ENCODE measurements at places on chromosomes 5 and 9.

GRCh38 chr5:123511290-123511647 lies 708 bp upstream of the CSNK1G3 start:
- H3K27ac ChIP-seq, result peak overlapping the region; percentile 92
- no peaks in the 10 kb centered on the region for H3K36me3 ChIP-seq
- peaks cover 40% of the 10 kb centered on the region for H3K4me1 ChIP-seq
- H3K27me3 ChIP-seq, result no peaks in the 10 kb centered on the region
- DNase-seq, result peak; percentile 69

- H3K4me1 ChIP-seq, result no peaks in the 10 kb centered on the region
- no peaks in the 10 kb centered on the region for H3K27me3 ChIP-seq
- peaks cover 5% of the 10 kb centered on the region for H3K36me3 ChIP-seq
- DNase-seq, result no peak
Observed at GRCh38 chr5:156515121-156515520, 188.2 kb downstream of the SGCD start.

GRCh38 chr9:84319632-84320031 lies 20.9 kb downstream of the SLC28A3 start:
- H3K4me3 ChIP-seq, result no peak overlapping the region
- no peak overlapping the region for H3K27ac ChIP-seq

GRCh38 chr5:34865091-34865490 lies 26.1 kb downstream of the TTC23L start:
- no peaks in the 10 kb centered on the region for H3K36me3 ChIP-seq
- no peaks in the 10 kb centered on the region for H3K4me1 ChIP-seq
- DNase-seq, result no peak
- H3K27me3 ChIP-seq, result no peaks in the 10 kb centered on the region
- H3K27ac ChIP-seq, result no peak overlapping the region
- no peak overlapping the region for H3K4me3 ChIP-seq

- H3K27ac ChIP-seq, result no peak overlapping the region
- H3K36me3 ChIP-seq, result no peaks in the 10 kb centered on the region
- peaks cover 16% of the 10 kb centered on the region for H3K4me1 ChIP-seq
- no peak for DNase-seq
- H3K4me3 ChIP-seq, result no peak overlapping the region
- H3K27me3 ChIP-seq, result no peaks in the 10 kb centered on the region
Observed at GRCh38 chr5:17135050-17135449, 82.4 kb upstream of the BASP1 start.

- peak overlapping the region; percentile 60 for H3K4me3 ChIP-seq
- H3K36me3 ChIP-seq, result no peaks in the 10 kb centered on the region
- H3K4me1 ChIP-seq, result peaks cover 34% of the 10 kb centered on the region
- peak overlapping the region; percentile 93 for H3K27ac ChIP-seq
Observed at GRCh38 chr5:159051421-159052282, 48.1 kb downstream of the EBF1 start.

DNA sequence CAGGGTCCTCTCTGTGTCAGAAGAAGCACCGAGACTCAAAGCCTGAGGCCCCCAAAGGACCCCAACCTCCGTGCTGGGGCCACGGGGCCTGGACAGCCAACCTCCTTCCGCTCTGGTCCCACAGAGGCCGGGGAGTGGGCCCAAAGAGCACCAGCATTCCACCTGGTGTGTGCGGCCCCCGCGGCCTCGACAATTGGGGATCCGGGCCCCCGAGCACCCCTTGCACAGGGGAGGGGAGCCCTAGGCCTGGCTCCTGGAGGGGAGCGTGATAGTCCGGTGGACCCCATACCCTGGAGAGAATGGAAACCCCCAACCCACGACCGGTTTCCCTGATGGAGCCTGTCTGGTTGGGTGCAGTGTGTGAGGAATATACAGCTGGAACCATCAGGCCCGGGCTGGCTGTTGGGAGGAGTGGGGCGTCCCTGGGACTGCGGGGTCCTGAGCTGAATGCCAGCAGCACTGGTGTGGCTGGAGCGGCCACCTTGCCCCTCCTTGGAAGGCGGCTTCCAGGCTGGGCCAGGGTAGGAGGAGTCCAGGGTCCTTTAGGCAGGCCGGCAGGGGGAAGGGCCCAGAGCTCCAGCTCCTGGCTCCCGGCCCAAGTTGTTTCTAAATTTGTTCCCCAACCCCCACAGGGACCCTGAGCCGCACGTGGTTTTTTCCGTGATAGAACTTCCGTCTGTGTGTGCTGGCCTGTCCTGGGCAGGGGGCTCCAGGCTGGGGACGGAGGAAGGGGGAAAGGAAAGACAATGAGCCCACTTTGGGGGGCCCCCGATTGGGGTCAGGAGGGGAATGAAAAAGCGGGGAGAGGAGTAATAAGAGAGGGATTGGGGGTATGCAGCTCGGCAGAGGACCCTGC lies 825 bp upstream of the TOR4A start:
- H3K36me3 ChIP-seq, result no peaks in the 10 kb centered on the region
- H3K27ac ChIP-seq, result peak overlapping the region; percentile 23
- peak; percentile 63 for DNase-seq

DNA sequence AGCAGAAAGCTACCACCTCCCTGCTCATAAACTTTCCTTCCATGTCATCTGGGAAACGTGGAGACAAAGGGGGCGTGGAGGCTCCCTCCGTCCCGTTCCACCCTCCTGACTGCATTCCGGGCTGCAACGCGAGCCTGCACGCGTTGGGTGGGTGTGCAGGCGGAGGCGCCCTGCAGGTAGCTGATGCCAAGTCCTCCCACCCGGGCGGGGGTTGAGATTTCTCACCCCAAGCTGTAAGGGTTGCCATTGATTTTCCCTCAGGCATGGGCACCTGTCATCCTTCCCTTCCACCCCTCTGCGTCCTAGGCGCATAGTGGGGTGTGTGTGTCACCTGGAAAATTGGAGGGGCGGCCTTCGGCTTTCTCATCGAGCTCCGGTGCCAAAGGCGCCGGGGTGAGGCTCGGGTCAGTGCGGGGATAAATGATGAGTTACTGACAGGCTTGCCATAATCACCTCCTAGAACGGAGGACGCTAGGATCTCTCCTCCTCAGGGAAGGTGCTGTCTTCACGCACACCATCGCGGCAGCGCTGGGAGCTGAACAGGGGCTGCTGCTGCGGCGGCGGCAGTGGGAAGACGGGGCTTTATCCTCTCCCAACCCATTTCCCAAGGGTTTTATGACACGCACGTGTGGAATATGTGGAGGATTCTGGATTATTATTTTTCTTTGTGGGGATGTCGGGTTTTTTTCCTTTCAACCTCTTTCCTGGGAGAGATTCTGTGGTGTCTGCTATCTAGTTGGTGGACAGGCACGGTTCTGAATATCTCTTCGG lies 973 bp downstream of the PLPPR1 start:
- H3K27me3 ChIP-seq, result peaks cover 25% of the 10 kb centered on the region
- H3K27ac ChIP-seq, result no peak overlapping the region
- no peaks in the 10 kb centered on the region for H3K36me3 ChIP-seq
- DNase-seq, result no peak
- peak overlapping the region; percentile 69 for H3K4me3 ChIP-seq

DNA sequence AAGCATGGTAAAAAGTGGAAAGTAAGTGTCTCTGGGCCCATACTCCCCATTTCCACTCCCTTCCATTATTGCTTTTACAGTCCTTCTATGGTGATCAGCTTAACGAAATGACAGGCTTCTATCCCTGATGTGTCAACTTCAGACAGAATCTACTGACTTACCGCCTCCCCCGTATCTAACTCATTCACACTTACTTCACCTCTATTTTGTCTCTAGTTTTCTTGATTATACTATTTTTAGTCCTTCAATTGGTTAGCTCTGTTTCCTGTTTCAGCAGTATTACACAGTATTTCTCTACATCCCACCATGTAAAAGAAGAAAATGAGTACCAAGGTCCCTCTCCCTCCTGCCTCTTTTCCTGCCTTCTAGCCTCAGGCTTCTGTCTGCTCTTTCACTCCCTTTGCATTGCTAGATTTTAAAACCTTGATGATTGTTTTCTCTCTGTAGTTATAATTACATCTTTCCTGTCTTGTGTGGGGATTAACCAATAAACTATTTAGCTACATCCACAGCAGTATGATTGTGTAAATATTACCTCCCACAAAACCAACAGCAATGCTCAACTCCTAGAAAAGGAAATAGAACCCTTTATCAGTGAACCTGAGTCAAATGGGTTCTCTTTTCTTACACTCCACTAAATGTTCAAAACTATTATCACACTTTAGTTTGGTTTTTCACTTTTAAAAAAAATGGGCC lies 53.4 kb downstream of the GNAQ start:
- no peak for DNase-seq
- H3K27ac ChIP-seq, result no peak overlapping the region
- H3K4me1 ChIP-seq, result peaks cover 39% of the 10 kb centered on the region
- H3K27me3 ChIP-seq, result no peaks in the 10 kb centered on the region
- no peak overlapping the region for H3K4me3 ChIP-seq
- H3K36me3 ChIP-seq, result no peaks in the 10 kb centered on the region

DNA sequence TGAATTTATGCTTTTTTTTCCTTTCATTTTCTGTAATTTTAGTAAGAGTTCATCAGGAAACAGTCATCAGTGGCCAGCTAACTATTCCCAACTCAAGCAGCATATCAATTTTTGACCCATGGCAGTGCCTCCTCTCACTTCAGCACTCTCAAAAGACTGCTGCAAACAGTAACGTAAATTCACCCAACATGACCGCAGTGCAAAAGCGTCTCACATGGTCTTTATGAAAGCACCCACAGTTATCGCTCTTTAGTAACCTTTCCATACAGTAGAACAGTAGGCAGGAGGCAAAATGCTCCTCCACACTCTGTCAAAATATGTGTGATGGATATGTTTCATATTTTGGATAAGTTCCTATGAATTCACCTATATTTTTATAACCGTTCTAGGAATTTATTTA lies 48.6 kb downstream of the PARP8 start:
- H3K4me1 ChIP-seq, result no peaks in the 10 kb centered on the region
- H3K36me3 ChIP-seq, result no peaks in the 10 kb centered on the region
- H3K4me3 ChIP-seq, result no peak overlapping the region
- no peak for DNase-seq
- no peak overlapping the region for H3K27ac ChIP-seq

- peaks cover 20% of the 10 kb centered on the region for H3K27me3 ChIP-seq
- H3K36me3 ChIP-seq, result no peaks in the 10 kb centered on the region
- no peak for DNase-seq
- H3K4me3 ChIP-seq, result no peak overlapping the region
- H3K27ac ChIP-seq, result no peak overlapping the region
Observed at GRCh38 chr5:35302544-35302943, 72.3 kb upstream of the PRLR start.

DNA sequence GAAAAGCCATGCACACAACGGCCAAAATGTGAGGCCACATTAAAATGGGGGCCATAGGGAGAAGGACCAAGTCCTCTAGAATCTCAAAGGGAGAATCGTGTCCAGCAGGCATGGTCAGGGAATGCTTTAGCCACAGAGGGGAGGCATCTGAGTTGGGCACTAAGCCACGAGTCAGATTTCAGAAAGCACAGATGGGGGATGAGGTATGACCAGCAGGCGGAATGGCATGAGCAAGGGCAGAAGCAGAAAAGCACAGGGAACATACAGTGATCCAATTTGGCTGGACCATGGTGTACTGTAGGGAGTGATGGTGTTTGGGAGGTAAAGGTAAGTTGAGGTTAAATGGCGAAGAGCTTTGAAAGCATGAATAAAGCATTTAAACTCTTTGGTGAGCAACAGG lies 214.6 kb downstream of the TLE1 start:
- H3K4me1 ChIP-seq, result peaks cover 12% of the 10 kb centered on the region
- H3K4me3 ChIP-seq, result no peak overlapping the region
- no peak for DNase-seq
- no peaks in the 10 kb centered on the region for H3K36me3 ChIP-seq

- no peak overlapping the region for H3K4me3 ChIP-seq
- no peak overlapping the region for H3K27ac ChIP-seq
- peaks cover 3% of the 10 kb centered on the region for H3K27me3 ChIP-seq
- DNase-seq, result no peak
- H3K4me1 ChIP-seq, result no peaks in the 10 kb centered on the region
Observed at GRCh38 chr5:171661143-171661542, 124.5 kb upstream of the SMIM23 start.

GRCh38 chr9:134738869-134739659 lies 97.5 kb downstream of the COL5A1 start:
- H3K4me3 ChIP-seq, result no peak overlapping the region

GRCh38 chr5:175325681-175326080 lies 118.3 kb downstream of the DRD1 start:
- no peak overlapping the region for H3K4me3 ChIP-seq
- no peaks in the 10 kb centered on the region for H3K27me3 ChIP-seq
- no peaks in the 10 kb centered on the region for H3K4me1 ChIP-seq
- DNase-seq, result peak; percentile 2
- no peaks in the 10 kb centered on the region for H3K36me3 ChIP-seq

DNA sequence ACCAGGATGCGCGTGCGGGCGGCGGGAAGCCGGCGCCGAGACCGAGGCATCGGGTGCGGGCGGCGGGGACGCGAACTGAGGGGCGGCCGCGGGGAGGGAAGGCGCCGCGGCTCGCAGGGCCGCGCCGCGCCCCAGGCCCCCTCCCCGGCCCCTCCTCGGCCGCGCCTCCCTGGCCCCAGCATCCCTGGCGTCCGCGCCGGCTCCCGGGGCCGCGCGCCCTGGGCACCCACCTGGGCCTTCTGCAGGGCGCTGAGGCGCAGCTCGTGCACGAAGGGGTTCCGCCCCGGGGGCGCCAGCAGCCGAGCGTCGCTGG lies 324 bp downstream of the LPCAT1 start:
- peak; percentile 54 for DNase-seq
- peak overlapping the region; percentile 83 for H3K4me3 ChIP-seq
- H3K27ac ChIP-seq, result peak overlapping the region; percentile 64
- H3K4me1 ChIP-seq, result peaks cover 10% of the 10 kb centered on the region
- peaks cover 3% of the 10 kb centered on the region for H3K36me3 ChIP-seq

- peak overlapping the region; percentile 96 for H3K27ac ChIP-seq
- H3K4me3 ChIP-seq, result peak overlapping the region; percentile 87
- peaks cover 66% of the 10 kb centered on the region for H3K4me1 ChIP-seq
- peak; percentile 93 for DNase-seq
- peaks cover 16% of the 10 kb centered on the region for H3K36me3 ChIP-seq
Observed at GRCh38 chr9:18478501-18479361, 4.8 kb downstream of the ADAMTSL1 start.

GRCh38 chr5:96961053-96961452 lies 25.2 kb downstream of the LNPEP start:
- H3K4me3 ChIP-seq, result no peak overlapping the region
- peaks cover 15% of the 10 kb centered on the region for H3K4me1 ChIP-seq
- DNase-seq, result no peak
- H3K27me3 ChIP-seq, result no peaks in the 10 kb centered on the region

DNA sequence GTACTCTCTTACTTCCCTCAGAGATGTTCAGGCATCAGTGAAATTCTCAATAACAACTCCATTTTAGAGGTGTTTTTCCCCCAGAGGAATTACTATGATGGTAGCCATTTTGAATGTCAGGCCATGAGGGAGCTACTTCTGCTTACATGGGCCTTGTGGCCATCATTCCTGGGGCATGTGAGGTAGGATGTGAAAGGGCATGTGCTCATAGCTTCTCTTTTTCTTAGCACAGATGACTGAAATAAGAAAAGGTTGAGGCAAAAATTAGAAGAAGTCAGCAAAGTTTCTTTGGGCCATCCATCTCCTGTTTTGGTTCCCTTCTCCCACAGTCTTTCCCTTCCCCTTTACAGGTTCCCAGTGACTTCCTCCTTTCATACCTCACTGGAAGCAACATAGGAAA lies 68.8 kb downstream of the FEM1C start:
- H3K36me3 ChIP-seq, result no peaks in the 10 kb centered on the region
- no peak overlapping the region for H3K4me3 ChIP-seq
- no peak overlapping the region for H3K27ac ChIP-seq
- no peaks in the 10 kb centered on the region for H3K4me1 ChIP-seq

GRCh38 chr5:13956471-13956870 lies 12.0 kb upstream of the DNAH5 start:
- H3K27me3 ChIP-seq, result no peaks in the 10 kb centered on the region
- no peak overlapping the region for H3K27ac ChIP-seq
- DNase-seq, result no peak
- no peak overlapping the region for H3K4me3 ChIP-seq
- no peaks in the 10 kb centered on the region for H3K36me3 ChIP-seq
